ENCODE measurements at places on chromosomes 4 and X.

GRCh38 chr4:167383291-167383690 lies 149.0 kb upstream of the SPOCK3 start:
- DNase-seq, result no peak

GRCh38 chr4:87498446-87498900 lies 30.7 kb downstream of the SPARCL1 start:
- DNase-seq, result no peak

DNA sequence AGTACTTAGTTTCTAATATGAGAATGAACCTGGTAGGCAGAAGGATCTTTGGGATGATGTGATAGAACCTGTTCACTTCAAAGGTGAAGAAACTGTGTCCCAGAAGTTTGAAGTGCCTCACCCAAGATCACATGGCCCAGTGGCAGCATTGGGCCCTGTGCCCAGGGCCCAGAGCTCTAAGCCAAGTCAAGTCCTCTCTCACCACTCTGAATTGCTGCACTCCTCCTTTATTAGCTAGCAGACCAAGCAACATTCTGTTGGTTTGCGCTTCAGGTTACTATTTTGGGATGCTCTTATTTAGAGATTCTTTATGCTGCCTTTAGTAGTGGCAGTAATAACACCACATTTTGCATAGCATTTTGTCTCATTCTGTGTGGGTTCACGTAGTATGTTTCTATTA lies 82.7 kb downstream of the PARM1 start:
- no peak for DNase-seq

- DNase-seq, result no peak
These were observed 210.1 kb downstream of the FBXW7 start for GRCh38 chr4:152325831-152326230.

DNA sequence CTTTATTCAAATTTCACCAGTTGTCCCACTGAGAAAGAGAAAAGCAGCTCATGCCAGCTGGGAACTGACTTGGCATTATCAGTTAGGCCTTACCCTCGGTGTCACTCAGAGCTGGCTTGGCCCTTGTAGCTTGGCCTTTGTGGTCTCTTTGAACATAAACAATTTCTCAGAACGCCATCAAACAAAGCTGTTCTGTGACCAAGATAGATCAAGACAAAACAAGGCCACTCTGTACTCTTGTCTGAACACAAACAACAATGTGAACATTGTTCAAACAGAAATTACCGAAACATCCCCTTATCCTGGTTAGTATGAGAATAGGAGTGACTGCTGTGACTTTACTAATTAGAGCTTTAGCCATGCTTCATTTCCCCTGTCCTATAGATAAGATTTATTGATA lies 57.2 kb downstream of the DIPK2B start:
- DNase-seq, result no peak

DNA sequence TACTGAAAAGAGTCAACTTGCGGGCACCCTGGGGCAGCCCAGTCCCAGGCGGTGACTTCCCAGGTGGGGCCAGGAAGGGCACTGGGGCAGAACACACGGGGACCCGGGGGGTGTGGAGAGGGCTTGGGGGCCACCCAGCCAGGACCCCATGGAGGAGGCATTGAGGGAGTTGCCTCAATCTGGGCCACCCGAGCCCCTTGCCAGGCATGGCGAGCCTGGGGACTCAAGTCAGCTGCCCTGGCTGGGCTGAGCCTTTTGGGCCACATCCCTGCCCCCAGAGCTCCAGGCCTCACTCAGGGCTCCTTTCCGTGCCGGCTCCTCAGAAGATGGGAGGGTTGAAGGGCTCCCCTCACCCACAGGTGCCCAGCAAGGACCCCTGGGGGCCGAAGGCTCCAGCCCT lies 6.6 kb upstream of the CPLX1 start:
- no peak for DNase-seq

DNA sequence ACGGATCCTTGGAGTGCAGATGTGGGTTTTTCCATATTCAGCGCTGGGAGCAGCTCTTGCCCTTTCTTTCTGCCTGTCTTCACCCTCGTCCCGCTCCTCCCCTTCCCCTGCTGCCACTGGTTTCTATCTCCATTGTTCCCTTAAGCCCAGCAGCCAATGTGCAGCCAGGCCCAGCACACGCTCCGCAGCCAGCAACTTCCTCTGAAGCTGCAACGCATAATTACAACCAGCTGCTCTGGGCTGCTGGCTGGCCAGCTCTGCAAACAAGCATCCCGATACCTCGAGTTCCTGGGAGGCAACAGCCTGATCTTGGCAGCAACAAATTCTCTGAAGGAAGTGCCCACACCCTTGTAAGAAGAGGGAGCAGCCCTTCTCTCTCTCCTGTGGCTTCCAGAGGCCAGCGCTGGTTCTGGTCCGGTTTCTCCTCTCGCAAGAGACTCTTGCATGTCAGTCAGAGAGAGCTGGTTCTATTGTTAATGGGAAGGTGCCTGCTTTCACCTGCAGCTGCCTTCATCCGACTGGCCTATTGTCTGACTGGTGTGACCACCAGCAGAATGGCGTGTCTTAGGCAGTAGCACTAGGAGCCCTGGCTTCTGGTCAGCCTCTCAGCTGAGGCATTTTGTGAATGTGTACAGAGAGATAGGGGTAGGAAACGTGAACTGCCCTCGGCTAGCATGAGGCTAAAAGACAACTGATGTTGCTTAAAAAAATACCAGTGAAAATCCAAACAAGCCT lies 83.8 kb upstream of the MAML3 start:
- DNase-seq, result no peak

DNA sequence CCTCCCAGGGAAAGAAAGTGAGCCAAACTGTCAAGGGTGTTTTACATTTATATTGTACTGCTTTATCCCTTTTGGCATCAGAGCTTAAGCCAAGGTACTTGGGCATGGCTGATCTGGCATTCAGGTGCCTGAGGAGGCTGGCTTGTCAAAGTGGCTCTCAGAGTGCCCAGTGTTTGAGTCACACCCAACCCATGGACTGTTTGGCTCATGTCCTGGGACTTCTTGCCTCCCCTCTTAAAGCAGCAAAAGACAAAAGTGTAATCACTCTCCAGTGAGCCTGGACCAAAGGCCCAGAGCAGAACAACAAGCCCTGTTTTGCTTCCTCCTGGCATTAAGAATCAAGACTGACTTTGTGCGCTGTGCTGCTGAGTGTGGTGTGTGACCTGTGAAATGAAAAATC lies 311.7 kb upstream of the TAPT1 start:
- DNase-seq, result no peak

DNA sequence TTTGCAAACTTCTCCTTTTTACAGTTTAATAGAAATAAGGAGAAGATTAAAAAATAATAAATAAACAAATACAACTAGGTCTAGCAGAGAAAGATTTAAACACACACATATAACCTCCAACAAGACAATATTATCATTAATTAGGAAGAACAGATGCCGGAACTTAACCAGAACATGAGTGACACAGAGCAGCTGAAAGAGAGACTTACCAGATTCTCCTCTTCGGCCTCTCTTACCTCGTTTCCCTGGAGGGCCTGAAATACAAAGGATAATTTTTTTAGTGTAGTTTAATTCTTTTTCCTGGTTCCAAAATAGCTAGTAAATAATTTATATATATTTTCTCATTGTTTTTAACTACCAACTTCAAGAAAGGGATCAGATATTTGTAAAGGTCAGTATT lies 252.5 kb downstream of the COL25A1 start:
- no peak for DNase-seq

DNA sequence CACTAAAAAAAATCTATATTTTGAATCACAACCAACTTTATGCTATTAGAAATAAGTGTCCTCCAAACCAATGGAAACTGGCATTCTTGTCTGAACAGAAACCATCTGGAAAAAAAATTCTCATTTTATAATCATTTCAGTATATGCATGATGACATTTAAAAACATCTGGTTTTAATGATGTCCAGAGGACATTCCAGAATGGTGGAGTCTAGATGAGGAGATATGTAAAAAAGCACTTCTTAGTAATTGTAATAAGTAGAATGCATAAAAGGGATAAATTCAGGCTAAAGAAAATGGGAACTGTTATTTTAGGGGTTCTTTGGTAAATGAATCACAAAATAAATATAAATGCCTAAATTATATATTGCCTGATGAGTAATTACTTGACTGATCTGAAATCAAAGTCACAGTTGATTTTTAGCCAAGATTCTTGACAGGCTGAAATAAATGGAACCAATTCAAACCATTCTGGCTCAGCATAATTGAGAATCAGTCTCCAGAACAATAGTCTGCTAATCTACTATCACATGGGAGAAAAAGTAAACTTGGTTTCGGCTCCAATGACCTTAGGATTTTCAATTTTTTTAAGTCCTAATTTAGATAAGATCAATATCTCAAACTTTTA lies 636.6 kb downstream of the FAT4 start:
- no peak for DNase-seq

DNA sequence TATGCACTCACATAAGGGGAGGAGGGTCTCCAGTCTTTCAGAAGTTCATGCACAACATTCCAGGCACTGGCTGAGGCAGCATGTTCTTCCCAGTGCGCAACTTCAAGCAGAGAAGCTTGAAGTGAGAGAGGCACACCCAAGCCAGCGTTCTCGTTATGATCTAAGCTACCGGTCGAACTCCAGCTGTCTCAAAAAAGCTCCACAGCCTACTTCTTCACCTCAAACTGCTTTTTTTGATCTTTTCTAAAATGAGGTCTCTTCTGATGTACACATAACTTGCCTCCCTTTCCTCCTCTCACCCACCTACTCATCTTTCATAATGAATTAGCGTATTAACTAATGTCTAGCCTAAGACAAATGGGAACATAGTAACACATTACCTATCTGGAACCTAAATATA lies 25.3 kb downstream of the GPC4 start:
- DNase-seq, result no peak

GRCh38 chrX:73817393-73818199 lies 254.6 kb downstream of the CHIC1 start:
- no peak for DNase-seq

GRCh38 chrX:42673301-42673810 lies 104.6 kb downstream of the PPP1R2C start:
- DNase-seq, result no peak

- no peak for DNase-seq
These were observed 129.0 kb downstream of the SH2D1A start for GRCh38 chrX:124475358-124475757.

- DNase-seq, result no peak
These were observed 631.6 kb downstream of the SPRY1 start for GRCh38 chr4:124028182-124028581.

DNA sequence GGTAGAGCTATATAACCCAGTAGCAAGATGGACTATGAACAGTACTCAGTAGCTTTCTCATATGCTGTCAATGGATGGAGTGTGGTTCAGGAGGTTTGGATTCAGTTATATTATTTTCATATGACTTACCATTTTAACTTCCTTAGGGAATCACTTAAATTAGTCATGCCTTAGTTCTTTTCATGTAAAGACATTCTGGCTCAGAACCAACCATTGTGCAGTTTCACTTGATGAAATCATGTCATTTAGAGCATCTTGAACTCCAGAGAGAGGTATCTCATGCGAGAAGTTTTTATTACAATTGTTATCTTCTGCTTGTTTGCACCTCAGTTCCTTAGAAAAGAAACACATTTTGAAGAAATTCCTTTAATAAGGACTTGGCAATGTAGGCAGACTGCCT lies 55.8 kb downstream of the IL1RAPL2 start:
- DNase-seq, result no peak

DNA sequence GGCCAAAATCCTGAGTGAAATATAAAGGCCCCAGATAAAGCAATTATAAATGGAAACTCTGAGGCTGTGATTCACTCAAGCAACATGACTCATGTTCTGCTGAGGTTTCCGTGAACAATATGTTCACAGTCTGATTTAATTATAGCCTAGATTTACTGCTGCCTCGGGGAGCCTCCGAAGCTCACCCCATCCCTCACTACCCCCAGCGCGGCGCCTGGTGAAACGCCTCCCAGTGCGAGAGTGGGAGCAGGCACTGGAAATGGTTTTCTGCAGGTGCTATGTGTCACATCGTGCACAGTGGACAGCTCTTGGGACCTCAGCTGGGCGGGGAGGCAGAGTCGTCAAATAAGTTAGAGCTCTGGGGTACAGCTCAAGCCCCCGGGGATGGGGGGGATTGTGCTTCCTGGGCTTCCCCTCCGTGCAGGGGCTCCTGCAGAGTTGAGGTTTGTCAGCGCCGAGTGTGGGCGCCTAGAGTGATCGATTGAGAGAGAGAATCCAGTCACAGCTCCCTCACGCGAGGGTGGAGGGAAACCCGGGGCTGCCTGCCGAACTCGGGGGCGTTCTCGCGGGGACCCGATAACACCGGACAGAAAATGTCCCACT lies 110.6 kb downstream of the PHKA2 start:
- DNase-seq, result no peak

GRCh38 chr4:100823993-100824323 lies 306.1 kb upstream of the EMCN start:
- no peak for DNase-seq

DNA sequence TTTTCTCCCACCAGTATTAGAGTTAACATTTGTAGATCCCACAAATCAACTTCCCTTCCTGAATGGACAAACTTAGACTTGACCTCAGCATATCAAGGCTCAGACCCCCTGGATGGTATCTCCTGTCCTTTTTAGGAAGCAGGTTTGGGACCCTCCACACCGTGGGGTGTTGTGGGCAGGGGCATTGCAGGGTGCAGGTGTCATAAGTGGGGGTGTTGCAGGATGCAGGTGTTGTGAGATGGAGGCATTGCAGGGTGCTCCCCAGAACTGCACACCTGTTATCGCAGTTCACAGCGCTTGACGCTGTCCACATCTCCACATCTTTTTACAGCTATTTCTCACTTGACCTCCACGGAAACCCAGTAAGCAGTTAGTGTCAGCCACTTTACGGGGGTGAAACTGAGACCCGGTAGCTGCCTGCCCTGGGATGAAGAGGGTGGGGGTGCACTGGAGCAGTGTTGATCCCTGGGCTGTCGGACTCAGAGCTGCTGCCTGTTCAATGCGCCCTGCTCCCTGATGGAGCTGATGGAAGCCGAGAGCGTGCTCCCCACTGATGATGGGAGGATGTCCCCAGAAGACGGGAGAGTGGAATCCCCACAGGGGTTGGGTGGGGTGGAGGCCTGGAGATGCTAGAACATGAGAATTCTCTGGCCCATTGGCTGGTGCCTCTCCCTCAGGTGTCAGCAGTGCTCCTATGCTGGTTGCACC lies 25.3 kb downstream of the SH3TC1 start:
- no peak for DNase-seq

DNA sequence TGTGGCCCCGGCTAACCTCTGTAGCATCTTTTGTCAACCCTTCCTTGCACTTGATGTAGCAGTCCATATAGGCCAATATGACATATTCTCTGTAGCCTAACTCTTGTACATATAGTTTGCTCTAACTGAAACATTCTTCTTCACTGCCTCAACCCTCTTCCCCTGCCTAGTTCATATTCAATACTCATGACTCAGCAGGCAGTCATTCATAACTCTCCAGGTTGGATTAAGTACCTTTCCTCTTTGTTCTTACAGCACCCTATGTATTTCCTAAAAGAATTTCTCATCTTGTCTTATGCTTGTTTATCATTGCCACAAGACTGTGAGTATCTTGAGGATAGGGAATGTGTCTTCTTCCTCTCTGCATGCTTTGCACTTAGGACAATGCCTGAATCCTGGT lies 76.9 kb downstream of the TMLHE start:
- DNase-seq, result no peak

DNA sequence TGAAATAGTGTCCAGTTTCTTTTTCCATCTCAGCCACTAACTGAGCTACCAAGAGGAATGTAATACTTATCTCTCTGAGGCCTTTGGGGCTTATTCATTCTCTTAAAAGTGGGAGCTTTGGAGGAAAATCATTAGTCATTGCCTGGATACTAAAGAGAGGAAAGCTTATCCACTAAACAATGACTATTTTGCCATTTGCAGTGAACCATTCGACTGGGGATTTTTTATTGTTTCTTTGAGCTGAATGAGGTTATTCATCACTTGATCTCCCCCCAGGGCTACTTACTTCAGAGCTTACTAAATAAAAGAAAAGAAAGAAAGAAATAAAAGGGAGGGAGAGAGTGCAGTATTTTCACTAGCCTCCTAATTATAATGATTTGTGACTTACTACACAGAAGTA lies 1329.5 kb upstream of the TENM3 start:
- no peak for DNase-seq
